Glutamatergic neuron (in vitro differentiated cells): ENCODE measurements at places on chromosomes 4 and X.

DNA sequence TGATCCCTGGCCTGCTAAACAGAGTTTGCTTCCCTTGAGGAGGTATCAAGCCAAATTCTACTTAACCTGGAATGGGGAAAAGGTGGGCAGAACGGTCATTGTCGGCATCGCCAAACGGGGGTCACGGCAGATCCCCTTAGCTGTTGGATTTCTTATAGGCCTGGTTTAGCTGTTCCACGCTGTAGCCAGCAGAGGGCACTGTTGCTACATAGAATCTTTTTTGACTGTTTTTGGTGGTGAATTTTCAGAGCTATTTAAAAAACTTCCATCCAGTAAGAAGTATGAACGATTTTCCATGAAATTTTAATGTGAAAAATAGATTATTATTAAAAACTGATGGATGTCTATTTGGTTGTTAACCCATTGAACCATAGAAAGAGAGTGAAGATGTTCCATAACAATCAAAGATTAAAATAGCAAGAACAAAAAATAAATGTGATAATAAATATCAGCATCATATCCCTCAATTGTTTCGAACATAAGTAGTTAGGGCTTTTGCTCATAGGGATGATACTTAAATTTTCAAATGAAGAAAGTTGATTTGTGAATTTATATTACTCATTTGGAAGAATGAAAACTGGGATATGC is 56.6 kb downstream of the LINC00632 start:
- DNase-seq, result peak; percentile 51

GRCh38 chr4:24574236-24574635 is 10.1 kb downstream of the DHX15 start:
- no peak for DNase-seq

DNA sequence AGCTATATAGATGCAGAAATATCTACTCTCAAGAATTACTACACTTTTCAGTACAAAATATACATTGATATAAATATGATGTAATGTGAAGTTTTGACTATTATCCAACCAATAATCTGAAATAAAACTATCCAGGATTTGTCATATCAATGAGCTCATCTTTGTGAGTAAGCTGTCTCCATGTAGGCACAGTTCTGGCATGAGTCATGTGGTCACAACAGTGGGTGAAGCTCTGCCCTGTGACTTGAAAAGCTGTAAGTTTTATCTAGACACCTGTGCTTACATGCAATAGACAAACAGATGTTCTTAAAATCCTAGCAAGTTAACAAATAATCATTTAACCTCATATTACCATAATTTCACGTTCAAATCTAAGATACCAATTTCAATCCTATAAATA is 192.7 kb downstream of the GABRG1 start:
- DNase-seq, result no peak

DNA sequence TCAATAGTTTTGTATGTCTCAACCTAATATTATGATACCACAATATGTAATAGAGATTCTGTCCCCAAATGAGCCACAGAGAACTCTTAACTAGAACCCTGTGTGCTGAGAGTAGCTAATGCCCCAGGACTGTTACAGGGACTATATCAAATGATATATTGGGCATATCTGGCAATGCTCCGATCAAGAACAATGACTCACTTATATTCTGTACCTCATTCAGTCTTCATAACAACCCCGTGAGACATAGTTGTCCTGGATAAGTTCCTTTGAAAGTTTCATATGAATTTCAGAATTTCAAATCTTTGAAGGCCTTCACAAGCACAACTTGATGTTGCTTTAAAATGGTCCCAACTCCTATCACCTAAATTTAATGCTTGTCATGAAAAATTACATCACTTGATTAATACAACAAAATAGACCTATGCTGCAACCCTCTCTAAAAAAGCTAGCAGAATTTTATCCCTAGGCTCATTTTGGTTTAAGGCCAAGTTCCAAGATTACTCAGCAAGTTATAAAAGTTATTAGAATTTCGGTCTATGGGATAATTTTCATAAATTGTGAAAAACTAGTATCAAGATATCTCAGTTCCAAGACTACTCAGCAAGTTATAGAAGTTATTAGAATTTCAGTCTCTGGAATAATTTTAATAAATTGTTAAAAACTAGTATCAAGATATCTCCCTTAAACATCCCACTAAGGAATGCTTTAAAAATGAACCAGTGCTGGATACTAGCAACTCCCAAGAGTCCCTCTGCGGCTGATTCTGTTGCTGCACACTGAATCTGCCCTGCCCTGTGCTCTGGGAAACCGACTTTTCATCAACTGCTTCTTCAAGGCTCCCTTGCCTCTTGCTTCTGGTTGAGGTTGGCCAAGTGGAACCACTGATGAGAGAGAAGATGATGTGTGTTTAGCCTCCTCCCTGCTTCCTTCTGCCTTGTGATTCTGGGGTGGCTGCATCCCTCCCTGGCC is 6.0 kb upstream of the ANXA3 start:
- DNase-seq, result no peak

GRCh38 chr4:120816296-120816965 is 106.1 kb downstream of the PRDM5 start:
- no peak for DNase-seq

DNA sequence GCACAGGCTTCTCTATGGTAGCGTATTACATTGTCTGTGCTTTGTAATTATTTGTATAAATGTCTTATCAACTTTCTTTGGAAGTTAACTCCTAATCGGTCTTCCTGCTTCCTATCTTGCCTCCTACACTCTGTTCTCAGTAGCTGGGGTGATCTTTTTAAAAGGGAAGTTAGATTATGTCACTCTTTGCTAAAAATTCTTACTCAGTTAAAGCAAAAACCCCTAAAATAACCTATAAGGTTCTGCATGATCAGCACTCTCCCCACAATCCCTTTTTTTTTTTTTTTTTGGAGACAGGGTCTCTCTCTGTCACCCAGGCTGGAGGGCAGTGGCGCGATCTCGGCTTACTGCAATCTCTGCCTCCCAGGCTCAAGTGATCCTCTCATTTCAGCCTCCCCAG is 2.6 kb upstream of the PRPS1 start:
- DNase-seq, result no peak

DNA sequence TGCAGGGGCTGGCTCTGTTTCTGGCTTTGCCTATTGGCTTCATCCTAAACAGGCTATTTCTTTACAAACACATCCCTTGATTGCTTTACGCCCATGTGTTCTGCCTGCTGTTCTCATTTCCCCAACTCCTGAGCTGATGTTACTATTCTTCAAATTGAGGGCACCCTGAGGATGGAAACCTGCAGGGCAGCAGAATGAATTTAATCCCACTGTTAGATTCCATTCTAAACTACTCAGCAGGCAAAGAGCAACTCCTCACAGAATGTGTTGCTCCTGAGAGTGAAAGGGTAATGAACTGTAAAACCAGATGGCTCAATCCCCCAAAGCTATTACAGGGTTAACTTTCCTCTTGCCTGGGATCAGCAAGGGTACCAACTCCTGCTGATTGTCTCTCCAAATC is 75.7 kb downstream of the ANKRD50 start:
- DNase-seq, result no peak

- no peak for DNase-seq
Measured at GRCh38 chr4:139247700-139248238, 32.3 kb downstream of the MGARP start.

DNA sequence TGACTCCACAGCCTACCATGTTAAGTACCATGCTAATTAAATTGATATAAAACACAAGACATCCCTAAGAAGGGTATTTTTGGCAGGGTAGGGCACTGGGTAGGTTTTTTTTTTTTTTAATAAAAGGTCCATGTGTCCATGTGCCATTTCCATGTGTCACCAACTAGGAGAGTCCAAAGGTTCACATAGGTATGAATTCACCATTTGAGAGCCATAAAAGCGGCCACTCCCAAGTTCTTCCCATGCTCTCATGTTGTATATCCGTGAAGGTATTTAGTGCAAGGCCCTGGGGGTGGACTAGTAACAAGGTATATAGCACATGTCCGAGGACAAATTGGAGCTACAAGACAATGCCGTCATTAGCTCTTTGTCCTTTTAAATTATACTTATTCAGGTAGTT is 107.3 kb downstream of the PDE5A start:
- DNase-seq, result no peak

DNA sequence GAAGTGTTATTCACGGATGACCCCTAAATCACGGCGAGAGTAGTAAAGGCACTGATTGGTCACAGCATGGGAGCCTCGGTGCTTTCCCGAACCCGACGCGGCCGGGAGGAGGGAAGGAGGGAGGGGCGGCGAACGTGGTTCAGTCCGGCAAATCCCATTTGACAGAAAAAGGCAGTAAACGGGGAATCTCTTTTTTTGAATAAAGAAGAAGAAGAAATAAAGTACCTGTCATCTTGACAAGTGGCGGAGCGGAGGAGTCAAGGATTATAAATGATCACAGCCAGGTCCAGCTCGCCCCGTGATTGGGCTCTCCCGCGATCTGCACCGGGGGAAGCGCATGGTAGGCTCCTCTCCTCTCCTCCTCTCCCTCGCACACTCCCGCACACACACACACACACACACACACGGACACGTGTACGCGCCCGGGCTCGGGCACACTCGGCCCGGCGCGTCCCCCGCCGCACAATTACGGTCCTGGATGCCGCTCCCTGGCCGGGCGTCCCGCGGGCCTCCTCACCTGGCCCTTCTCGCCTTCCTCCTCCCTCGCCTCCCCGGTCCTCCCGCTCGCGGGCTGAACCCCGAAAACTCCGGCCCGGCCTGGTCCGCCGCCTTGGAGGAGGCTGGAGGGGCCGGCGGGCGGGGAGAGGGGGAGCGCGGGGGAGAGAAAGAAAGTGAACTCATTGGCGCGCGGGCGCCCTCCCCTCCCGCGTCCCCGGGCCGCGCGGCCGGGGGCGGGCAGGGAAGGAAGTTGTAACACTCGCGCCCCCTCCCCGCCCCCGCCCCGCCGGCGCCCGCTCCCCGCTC is 99.2 kb upstream of the TENM3 start:
- DNase-seq, result peak; percentile 60

DNA sequence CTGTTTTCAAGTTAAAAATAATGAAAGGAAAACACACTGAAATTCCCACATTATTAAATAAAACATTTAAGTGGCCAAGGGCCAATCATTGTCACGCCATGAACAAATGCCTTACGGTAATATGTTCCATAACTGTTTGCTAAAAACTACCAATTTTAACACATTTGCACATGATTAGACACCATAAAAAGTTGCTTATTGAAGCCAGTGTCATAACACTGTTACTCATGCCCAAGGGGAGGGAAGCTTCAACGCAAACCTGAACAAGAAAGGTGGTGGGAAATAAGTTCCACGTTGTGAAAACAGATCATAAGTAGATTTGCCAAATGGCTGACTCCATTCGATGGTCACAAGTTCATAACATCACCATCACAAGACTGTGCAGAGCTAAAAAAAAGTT is 739.3 kb upstream of the FAM241A start:
- DNase-seq, result no peak

DNA sequence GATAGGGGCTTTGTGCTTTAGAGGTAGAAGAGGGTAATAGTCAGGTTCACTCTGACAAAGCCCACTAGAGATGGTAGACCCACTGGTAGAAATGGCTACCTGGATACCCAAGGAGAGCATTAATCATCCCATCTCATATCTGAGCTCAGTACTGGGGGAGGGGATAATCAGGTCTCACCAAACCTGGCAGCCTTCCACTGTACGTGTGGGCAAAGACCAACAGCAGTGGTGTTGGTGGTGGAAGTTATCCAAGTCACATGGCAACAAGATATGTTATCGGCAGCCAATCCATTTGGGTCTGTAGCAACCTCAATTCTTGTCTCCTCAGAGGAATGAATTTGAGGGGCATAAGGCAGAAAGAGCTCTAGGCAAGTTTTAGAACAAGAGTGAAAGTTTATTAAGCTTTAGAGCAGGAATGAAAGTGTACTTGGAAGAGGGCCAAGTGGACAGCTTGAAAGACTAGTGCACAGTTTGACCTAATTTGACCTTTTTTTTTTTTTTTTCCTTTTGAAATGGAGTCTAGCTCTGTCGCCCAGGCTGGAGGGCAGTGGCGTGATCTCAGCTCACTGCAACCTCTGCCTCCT is 67.0 kb upstream of the CXCL13 start:
- DNase-seq, result no peak

GRCh38 chr4:77044461-77045150 is 31.2 kb downstream of the CCNI start:
- DNase-seq, result no peak

DNA sequence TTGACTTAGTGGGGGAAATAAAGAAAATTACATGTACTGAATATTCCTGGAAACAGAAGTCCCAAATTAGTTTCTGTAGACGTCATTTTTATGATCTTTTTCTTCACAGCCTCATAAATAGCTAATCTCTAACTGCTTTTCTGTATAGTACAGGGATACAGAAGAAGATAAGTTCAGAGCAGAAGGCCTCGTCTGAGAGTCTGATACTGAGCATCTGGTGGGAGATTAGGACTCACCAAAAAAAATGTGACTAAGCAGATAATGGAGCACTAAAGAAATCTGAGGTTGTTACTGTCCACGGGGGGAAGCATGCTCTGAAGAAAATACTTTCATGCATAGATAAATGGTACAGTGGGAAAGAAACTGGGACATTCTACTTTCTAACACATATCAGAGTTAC is 115.3 kb upstream of the TRPC5 start:
- no peak for DNase-seq

DNA sequence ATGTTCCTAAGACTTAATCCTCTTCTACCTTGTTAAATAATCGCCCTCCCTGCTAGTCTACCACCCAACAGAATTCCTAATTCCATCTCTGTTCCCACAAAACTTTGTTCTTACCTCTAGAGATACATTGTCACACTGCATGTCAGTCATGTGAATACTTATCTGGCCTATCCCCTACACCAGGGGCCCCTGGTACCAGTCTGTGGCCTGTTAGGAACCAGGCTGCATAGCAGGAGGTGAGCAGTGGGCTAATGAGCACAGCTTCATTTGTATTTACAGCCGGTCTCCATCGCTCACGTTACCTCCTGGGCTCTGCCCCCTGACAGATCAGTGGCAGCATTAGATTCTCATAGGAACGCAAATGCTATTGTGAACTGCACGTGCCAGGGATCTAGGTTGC is 73.9 kb downstream of the APBB2 start:
- DNase-seq, result no peak

- no peak for DNase-seq
Measured at GRCh38 chr4:177080388-177080787, 229.3 kb upstream of the NEIL3 start.

GRCh38 chr4:148730766-148731165 is 288.6 kb upstream of the NR3C2 start:
- no peak for DNase-seq

- DNase-seq, result no peak
Measured at GRCh38 chrX:152861116-152861515, 30.3 kb downstream of the NSDHL start.

DNA sequence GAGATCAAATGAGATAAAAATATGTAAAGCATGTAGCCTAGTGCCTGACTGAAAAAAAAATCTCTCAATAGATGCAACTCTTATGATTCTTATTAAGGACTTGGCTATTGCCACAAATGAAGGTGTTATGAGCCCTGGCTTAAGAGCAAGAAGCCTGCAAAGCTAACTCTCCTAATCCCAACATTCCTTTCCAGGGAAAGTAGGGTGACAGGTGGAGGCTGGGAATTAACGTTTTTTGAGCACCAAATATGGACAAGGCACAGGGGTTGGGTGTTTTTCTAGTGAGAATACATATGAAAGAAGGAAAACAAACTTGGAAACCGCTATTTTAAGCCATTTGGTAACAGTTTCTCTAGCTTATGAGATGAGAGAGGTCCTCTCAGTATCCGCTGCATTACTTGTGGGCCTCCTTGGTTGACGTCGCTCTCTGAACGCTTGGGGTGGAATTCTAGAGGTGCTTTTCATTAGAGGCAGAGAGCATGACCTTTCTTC is 2.4 kb downstream of the RHOH start:
- no peak for DNase-seq

GRCh38 chr4:144696376-144696775 is 50.4 kb downstream of the HHIP start:
- no peak for DNase-seq

- DNase-seq, result no peak
Measured at GRCh38 chr4:123749383-123749782, 352.8 kb downstream of the SPRY1 start.
